ENCODE measurements at places on chromosomes 4 and X.

DNA sequence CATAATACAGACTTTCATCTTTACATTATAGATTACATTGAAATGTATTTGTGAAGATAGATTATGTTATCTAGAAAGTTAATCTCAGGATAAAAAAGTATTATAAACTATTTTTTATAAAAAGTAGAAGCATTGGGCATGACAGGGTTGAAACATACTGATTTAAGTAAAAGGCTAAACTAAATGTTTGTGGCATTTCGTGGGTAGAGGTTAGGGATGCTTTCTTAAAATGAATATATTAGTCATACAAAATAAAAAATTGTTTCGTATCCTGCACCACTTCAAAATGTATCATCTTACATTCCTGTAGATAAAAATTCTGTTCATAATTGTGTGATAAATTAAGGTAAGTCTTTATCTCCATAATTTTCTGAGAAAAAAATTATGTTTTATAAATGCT, 603.6 kb downstream of the SPRY1 start:
- DNase-seq: no peak

DNA sequence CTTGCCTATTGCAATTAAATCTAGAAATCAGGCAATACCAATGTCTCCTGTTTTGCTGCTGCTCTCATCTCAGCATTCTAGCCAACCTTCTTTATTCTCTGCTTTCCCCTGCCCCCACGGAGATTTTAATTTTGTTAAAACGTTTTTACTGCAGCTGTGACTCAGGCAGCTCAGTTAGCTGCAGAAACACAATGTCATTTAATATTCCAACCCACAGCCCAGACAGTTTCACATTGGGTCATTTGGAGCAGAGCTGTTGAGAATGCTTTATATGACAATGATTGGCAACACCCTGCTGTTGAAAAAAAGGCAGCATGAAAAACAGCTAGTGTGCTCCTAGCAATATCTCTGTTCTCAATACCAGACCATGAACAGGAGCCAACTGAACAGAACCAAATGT, 12.6 kb upstream of the SLC10A4 start:
- no peak for DNase-seq

- DNase-seq: no peak
These were observed 2.6 kb downstream of the TIFA start for GRCh38 chr4:112282860-112283667.

DNA sequence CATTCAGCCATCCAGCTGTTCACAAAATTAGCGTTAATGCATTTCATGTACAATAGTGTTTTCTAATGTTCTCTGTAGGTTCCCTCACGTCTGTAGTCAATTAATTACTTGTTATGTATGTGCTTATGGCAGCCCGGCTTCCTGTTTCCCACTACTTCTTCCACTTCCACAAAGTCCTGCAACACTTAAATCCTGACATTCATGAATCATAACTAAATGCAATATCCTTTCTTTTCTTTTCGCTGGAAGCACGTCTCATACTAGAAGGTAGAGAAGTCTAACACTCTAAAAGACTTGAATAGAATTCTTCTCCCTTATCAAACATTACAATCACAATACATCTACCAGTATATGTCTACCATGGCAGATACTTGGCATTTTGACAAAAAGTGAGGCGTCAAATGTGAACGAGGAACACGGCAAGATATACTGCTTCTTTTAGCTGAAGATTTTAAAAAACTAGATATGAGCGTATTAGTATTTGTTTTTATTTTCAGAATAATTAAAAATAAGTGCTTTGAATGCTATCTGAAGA, 239.0 kb upstream of the DIAPH2 start:
- DNase-seq: no peak

DNA sequence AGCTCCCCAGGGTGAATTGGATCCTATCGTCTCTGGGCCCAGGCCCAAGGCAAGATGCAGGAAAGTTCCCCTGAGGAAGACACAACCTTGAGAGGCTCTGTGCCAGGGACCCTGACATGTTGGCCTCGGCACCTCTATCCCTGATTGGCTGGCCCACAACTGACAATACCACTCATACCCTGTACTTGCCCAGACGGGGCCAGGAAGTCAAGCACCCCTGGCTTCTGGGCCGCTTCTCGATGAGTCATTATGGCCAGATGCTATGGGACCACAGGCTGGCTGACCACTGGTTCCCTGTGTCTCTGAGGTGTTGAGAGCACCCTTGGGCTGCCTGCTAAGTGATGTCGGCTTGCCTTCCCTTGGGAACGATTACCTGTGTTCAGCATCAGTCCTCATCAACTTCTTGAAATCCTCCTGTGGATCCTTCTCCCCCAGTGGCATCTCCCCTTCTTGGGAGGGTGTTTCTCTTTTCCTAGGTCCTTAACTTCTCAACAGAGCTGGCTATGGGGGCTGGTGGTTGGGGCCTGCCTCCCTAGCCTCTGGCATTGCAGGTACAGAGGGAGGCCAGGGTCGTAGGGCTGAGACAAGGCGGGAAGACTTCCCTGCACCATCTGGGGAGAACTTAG, 54.5 kb upstream of the MAMLD1 start:
- DNase-seq: no peak

DNA sequence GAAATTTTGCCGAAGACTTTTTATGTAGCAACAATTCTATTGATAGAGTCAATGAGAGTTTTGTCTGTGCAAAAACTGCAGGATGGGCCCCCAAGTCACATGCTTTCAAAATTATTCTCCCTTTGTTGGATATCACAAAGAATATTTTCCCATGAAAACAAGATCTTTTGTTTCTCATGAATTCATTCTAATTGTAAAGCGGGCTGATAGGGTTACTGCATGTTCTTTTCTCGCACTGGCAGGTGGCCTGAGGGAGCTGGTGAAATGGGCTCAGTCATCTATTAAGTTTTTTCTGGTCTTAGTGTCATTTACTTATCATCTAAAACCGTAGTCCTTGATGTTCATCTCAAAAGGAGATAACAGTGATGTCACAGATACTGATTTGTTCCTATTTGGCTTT, 44.2 kb downstream of the MID1IP1 start:
- no peak for DNase-seq

DNA sequence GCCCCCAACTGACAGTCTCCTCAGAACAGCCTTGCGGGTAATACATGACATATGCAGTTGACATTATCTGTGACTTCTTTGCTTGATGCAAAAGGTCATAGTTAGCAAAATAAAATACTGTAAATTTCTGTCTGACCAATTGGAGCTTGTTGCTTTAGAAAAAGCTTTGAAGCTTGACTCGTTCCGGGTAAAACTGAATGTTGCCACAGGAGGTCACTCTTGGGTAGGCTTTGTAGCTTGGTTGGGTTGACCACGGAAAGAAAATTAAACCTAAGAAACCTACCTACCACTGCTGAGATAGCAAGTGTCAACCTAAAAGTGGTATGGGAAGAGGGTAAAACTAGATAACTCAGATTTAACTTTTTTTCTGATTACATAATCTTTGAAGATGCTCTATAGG, 23.2 kb downstream of the PRPS2 start:
- DNase-seq: no peak

GRCh38 chr4:132445386-132445785, 703.7 kb upstream of the PCDH10 start:
- no peak for DNase-seq

- DNase-seq: no peak
These were observed 124.2 kb downstream of the ARHGAP6 start for GRCh38 chrX:11541510-11541909.

GRCh38 chr4:15897577-15897976, 41.0 kb downstream of the FGFBP1 start:
- no peak for DNase-seq

GRCh38 chr4:156321203-156321602, 367.5 kb upstream of the CTSO start:
- DNase-seq: no peak

GRCh38 chrX:19515615-19516105, 352 bp upstream of the MAP3K15 start:
- DNase-seq: no peak

- DNase-seq: no peak
These were observed 276.1 kb downstream of the PPP3CA start for GRCh38 chr4:101071241-101071640.

DNA sequence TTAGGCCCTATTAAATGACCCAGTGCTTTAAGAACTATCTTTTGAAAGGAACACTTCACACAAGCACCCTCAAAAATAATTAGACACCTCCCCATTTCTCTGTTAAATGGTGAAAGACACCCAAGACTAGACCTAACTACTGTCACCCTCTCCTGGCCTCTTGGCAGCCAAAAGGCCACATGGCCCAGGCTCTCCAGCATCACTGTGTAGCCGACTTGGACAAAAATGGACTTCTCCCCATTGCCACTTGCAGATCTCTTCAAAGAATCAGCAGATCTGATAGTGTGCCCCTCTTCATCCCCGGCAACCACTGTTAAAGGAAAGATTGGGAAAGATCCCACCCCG, 2.0 kb downstream of the MID1IP1 start:
- DNase-seq: no peak

DNA sequence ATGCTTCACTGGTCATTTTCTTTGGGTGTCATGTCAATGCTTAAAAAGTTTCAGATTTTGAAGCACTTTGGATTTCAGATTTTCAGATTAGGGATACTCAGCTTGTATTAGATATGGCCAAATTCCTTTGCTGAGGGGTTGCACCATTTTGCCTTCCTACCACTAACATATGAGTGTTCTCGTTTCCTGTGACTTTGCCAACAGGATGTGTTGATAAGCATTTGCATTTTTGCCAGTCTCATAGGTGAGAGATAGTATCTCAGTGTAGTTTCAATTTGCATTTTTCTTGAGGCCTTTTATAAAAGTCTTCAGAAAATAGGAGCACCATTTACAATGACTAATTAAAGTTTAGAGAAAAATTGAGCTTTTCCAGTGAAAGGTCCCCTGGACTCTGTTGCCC, 71.6 kb upstream of the CLCN4 start:
- DNase-seq: no peak

GRCh38 chr4:82866706-82867385, 24.1 kb downstream of the SEC31A start:
- DNase-seq: no peak

GRCh38 chr4:68466185-68466584, 18.9 kb downstream of the TMPRSS11E start:
- DNase-seq: no peak

GRCh38 chrX:149021159-149021558, 483.9 kb downstream of the IDS start:
- no peak for DNase-seq

- no peak for DNase-seq
These were observed 12.1 kb downstream of the HTRA3 start for GRCh38 chr4:8281519-8282133.

DNA sequence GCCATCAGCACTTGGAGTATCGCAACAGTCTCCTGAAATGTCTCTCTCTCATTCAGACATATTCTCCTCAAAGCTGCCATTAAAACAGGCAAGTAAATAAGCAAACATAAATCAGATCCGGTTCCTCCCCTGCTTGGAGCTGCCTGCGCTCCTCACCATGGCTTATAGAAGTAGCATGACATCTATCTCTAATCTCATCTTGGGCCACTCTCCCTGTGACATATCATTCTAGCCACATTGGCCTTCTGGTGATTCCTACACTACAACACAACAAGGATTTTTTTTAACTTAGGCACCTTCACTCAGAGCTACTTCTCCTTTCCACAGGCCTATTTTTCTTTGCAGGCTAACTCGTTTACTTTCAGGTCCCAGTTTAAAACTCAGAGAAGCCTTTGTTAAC, 387.9 kb downstream of the ARHGAP24 start:
- DNase-seq: no peak

- DNase-seq: no peak
These were observed 5.9 kb upstream of the GRPEL1 start for GRCh38 chr4:7073526-7074390.

DNA sequence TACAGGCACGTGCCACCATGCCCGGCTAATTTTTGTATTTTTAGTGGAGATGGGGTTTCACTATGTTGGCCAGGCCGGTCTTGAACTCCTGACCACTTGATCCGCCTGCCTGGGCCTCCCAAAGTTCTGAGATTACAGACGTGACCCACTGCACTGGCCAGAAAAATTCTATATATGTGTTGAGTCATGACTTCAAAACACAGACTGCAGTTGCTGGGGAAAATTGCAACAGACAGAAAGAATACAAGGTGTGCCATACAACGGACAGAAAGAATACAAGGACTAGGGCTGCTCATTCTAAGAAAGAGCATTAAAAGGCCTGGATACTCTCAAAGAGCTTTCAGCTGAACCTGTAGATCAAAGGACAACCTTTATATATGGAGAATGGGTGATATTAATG, 109.6 kb upstream of the ACSL4 start:
- no peak for DNase-seq

GRCh38 chr4:38230821-38231563, 270.8 kb downstream of the PTTG2 start:
- DNase-seq: no peak

- DNase-seq: no peak
These were observed 41.9 kb upstream of the PRDM8 start for GRCh38 chr4:80155316-80155982.

- DNase-seq: no peak
These were observed 192.7 kb downstream of the ANAPC10 start for GRCh38 chr4:144905286-144905685.

Measured in activated T-cell treated with anti-CD3 and anti-CD28 coated beads for 48 hours (primary cell).